ENCODE measurements at places on chromosomes 16 and 17.

- no peaks in the 10 kb centered on the region for H3K27me3 ChIP-seq
- peak overlapping the region; percentile 88 for H3K4me3 ChIP-seq
- no peak for DNase-seq
- peak overlapping the region; percentile 90 for H3K27ac ChIP-seq
- H3K4me1 ChIP-seq = peaks cover 71% of the 10 kb centered on the region
These were observed 2.2 kb downstream of the LASP1 start for GRCh38 chr17:38872027-38872511.

DNA sequence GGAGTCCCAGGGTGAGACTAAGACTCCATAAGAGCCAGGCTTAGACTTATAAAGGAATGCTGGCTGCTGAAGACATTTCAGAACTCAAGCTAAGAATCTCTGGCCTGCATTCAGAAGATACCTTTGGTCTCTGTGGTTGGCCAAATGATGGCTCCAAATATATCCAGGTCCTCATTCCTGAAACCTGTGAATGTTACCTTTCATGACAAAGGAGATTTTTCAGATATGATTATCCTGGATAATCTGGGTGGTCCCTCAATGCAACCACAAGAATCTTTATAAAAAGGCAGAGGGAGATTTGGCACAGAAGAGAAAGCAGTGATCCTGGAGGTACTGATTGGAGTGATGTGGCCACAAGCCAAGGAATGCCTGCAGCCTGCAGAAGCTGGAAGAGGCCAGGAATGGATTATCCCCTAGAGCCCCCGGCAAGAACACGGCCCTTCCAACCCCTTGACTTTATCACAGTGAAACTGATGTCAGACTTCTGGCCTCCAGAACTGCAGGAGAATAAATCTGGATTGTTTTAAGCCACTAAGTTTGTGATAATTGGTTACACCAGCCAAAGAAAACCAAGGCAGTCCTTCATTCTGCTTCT lies 253.3 kb downstream of the SLC39A11 start:
- no peaks in the 10 kb centered on the region for H3K4me1 ChIP-seq
- no peaks in the 10 kb centered on the region for H3K27me3 ChIP-seq
- no peak overlapping the region for H3K27ac ChIP-seq
- DNase-seq = no peak
- peaks cover 2% of the 10 kb centered on the region for H3K36me3 ChIP-seq

DNA sequence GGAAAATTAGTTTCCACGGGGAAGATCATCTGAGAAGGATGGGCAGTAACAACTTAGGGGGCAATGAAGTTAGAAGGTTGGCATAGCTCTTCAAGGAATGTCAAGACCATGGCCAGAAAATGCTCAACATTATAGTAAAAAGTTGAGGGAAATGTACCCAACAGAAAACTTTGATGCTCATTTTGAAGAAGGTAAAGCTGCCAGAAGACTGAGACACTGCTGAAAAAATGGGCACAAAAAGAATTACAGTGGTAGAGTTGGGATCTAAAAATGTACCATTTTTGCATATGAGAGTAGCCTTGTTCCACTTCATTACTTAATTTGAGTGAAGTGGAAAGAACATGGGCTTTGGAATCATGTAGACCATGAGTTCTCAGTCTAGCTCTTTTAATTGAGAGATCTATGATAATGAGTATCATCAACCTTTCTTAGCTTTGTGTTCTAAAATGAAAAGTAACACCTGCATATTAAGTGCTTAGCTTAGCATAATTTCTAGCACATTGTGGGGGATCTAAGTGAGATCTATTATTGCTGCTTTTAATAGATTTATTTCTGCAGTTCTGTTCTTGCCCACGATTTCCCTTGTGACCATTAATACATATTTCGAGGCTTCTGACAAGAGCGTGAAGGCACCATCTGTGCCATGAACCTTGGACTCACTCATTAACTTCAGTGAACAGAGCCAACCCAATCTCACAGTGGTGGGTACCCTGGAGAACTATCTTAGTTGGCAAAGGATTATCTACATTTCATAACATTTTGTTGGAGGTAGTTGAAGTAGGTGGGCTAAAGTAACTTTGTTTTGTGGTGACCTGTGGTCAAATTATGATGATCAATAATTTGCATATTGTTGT lies 3.0 kb downstream of the NACA2 start:
- no peak overlapping the region for H3K4me3 ChIP-seq
- no peak overlapping the region for H3K27ac ChIP-seq
- H3K27me3 ChIP-seq = peaks cover 17% of the 10 kb centered on the region
- no peaks in the 10 kb centered on the region for H3K36me3 ChIP-seq
- no peaks in the 10 kb centered on the region for H3K4me1 ChIP-seq
- DNase-seq = no peak

GRCh38 chr16:23015580-23015979 lies 133.7 kb downstream of the USP31 start:
- H3K27me3 ChIP-seq = peaks cover 5% of the 10 kb centered on the region
- H3K27ac ChIP-seq = no peak overlapping the region
- H3K4me3 ChIP-seq = no peak overlapping the region
- H3K36me3 ChIP-seq = no peaks in the 10 kb centered on the region
- peaks cover 3% of the 10 kb centered on the region for H3K4me1 ChIP-seq
- DNase-seq = no peak

GRCh38 chr17:7323731-7324437 lies 5.3 kb downstream of the NEURL4 start:
- H3K4me3 ChIP-seq = no peak overlapping the region
- no peaks in the 10 kb centered on the region for H3K27me3 ChIP-seq
- peaks cover 20% of the 10 kb centered on the region for H3K4me1 ChIP-seq
- H3K36me3 ChIP-seq = peaks cover 25% of the 10 kb centered on the region

DNA sequence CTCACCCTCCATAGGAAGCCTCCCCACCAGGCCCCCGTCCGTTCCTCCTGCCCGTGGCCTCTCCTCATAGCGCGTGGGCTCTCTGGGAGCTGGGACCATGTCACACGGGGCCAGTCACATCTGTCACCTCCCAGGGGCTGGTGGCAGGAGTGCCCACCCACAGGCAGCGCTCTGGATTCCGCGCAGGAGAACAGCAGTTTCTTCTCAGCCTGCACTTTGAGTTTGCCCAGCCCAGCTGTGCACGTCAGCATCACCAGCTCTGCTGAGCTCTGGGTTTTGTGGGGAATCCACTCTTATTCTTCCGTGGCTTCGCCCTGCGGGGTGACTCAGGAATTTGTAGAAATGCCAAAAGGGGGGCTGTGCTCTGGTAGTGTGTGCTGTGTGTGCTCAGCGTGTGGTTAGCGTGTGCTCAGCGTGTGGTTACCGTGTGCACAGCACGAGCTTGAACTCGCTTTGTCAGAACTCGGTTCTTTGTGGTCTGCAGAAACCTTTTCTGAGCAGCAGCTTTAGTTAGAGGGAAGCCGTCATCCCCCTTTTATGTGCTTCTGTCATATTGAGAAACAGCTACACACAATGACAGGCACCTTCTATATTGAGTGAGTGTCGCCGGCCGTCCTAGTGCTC lies 3.2 kb downstream of the ACSF3 start:
- H3K27ac ChIP-seq = peak overlapping the region; percentile 99
- DNase-seq = peak; percentile 90
- H3K27me3 ChIP-seq = peaks cover 4% of the 10 kb centered on the region
